CD8-positive, alpha-beta T cell (primary cell): ENCODE measurements at places on chromosomes 1 and 21.

DNA sequence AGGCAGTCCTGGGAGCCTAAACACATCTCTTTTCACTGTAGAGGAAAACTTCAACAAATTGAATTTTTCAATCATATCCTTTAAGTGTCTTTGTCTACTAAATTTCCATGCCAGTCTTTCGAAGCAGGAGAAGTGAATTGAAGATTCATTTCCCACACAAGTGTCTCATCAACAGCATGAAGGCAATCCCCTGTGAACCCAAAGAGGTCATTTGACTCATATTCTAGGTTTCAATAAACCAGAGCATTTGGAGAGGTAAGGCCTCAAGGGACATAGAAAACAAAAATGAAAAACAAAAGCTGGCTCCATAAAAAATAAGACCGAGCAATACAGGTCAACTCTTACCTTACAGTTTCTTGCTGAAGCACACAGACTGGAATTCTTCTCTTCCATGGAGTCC is 94.1 kb upstream of the ATP1B1 start:
- no peak for DNase-seq

GRCh38 chr21:36297938-36298572 is 21.9 kb upstream of the MORC3 start:
- DNase-seq, result peak; percentile 61

- DNase-seq, result no peak
Observed at GRCh38 chr21:32597205-32597604, 11.9 kb upstream of the TCP10L start.

DNA sequence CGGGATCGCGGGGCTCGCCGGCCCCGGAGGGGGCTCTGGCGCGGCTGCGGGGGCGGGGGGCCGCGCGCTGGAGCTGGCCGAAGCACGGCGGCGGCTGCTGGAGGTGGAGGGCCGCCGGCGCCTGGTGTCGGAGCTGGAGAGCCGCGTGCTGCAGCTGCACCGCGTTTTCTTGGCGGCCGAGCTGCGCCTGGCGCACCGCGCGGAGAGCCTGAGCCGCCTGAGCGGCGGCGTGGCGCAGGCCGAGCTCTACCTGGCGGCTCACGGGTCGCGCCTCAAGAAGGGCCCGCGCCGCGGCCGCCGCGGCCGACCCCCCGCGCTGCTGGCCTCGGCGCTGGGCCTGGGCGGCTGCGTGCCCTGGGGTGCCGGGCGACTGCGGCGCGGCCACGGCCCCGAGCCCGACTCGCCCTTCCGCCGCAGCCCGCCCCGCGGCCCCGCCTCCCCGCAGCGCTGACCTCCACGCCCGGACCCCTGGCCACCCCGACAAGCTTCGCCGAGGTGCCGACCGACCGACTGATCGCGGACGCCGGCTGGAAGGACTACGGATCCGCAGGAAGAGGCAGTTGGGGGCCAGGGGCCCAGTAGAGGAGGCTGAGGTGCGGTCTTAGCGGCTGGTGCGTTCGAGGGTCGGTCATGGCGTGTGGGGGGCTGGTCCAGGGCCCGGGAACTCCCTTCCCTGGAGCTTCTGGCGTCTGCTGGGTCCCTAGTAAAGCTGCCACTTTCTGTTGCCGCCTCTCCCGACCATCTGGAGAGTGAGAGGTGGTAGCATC is 711 bp downstream of the TRNP1 start:
- no peak for DNase-seq

GRCh38 chr1:38272515-38272914 is 225.9 kb upstream of the POU3F1 start:
- DNase-seq, result no peak

- DNase-seq, result no peak
Observed at GRCh38 chr1:29550119-29550841, 314.0 kb downstream of the PTPRU start.

- DNase-seq, result no peak
Observed at GRCh38 chr1:30054126-30054525, 669.3 kb downstream of the MATN1 start.

DNA sequence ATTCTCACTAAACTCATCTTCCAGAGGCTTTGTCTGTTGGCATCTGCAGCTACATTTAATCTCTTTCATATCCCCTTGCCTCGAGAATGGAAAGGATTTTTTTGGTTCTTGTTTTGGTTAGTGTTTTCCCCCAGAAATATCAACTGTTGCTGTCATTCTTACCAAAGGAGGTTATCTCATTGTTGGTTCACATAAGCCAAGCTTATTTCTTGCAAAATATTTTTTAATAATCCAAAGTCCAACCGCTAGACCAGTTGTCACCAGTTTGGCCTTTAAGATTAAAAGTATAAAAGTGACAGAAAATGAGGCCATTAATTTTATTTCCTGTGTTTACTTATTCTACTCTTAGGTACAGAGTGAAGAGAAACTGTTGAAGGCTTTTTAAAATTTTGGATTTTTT is 66.5 kb upstream of the PROX1 start:
- DNase-seq, result no peak

GRCh38 chr1:24857507-24858133 is 72.5 kb downstream of the RUNX3 start:
- DNase-seq, result no peak

GRCh38 chr1:248822148-248823032 is 3.3 kb downstream of the SH3BP5L start:
- DNase-seq, result peak; percentile 9

GRCh38 chr1:169427081-169427641 is at the start of gene CCDC181:
CCDC181 (minus strand) TSS chr1:169427474; CDS start chr1:169424927, 2,547 bp downstream.
- peak; percentile 81 for DNase-seq

GRCh38 chr1:97824200-97824599 is 96.6 kb downstream of the DPYD start:
- no peak for DNase-seq

DNA sequence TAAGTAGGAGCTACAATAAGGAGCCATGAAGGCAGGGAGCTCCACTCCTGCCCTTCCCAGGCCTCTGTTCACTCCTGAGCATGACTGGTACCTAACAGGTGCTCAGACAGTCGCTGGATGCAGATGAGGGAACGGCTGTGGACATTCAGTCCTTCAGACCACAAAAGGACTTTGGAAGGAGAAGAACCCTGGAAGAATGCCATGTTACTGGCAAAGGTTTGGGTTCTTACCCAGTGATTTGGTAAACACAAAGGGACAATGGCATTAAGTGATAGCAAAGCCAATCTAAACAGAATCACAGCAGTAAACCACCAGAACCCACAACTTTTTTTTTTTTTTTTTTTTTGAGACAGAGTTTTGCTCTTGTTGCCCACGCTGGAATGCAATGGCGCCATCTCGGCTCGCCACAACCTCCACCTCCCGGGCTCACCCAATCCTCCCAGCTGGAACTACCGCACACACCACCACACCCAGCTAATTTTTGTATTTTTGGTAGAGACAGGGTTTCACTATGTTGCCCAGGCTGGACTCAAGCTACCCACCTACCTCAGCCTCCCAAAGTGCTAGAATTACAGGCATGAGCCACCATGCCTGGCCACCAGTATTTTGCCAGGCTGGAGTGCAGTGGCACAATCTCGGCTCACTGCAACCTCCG is 7.5 kb upstream of the CBR3 start:
- DNase-seq, result no peak

DNA sequence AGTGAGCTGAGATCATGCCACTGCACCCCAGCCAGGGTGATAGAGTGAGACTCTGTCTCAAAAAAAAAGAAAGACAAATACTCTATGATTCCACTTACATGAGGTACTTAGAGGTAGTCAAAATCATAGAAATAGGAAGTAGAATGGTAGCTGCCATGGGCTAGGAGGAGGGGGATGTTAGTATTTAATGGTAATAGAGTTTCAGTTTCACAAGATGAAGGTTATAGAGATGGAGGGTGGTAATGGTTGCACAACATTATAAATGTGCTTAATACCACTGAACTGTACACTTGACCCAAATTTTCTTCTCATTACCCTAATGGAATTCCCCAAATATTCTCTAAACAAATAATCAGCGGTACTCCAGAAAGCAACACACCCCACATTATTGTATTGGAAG is 12.8 kb downstream of the EIF2B3 start:
- no peak for DNase-seq

DNA sequence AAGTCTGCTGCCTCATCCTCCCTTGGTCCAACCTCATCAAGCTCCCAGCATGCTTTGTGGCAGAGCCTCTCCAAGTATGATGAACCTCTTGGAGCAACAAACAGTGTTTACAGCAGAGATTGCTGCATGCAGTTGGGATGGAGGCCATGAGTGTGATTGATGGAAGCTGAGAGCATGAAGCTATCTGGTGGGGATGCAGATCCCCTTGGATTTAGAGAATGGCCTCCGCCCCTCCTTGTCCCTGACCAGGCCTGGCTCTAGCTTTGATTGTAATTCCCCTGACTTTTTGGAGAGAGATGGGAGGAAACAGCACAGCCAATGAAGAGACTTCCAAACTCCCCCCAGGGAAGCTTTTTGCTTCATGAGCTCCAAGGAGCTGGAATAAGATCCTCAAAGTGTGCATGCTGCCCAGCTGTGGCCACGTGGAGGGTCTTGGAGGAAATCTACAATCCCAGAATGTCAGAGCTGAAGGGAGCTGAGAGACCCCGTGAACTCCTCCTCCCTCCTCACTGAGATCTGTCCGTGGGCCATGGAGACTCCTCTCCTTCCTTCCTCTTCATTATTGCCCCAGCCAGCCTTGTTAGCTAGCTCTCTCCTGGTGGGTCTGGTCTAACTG is 165.3 kb upstream of the USP24 start:
- no peak for DNase-seq

GRCh38 chr1:211633524-211633846 is 41.9 kb downstream of the NEK2 start:
- DNase-seq, result no peak

DNA sequence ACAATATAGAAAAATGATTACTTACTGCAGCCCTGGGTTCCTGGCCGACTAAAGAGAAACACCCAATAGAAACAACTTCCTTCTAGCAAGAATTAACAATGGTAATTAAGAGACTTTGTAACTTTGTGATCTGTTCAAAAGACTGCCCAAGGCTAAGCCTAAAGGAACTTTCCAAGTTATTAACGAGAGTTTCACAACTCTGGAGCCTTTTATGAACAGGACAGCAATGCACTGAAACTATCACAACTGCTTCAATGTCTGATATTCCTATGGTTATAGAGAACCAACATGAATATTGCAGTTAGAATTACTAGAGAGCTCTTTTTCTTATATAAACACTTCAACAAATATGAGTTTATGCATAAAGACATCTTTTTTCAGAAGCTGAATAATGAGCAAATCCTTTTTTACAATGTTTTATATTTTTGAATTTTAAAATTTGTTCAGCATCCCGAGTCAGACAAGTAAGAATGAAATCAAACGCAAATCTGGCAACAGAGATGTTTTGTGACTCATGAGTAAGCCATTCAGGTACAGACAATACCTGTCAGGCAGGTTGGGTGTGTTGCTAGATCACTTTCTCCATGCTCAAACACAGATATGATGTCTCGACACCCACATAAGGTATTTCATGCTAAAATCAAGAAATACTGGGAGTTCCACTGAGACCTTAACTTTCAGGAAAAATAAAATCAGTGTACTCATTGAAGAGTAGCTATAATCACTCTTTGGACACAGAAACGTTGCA is 22.2 kb upstream of the KCNJ15 start:
- DNase-seq, result no peak

DNA sequence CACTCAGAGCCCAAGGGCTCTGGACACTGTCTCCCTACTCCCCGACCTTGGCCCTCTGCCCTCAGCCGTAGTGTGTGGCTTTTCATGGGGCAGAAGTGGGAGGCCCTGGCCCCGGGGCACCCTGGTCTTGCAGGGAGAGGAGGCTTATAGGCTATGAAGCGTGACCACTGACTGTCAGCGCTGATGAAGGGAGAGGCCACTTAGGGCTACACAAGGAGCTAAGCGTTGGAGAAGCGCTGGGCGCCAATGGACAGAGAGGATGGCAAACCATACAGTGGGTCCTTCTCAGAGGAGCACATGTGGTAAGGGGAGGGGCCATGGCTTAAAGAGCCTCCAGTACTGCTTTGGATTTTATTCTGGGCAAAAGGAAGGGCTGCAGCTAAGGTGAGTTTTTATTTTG is 7.9 kb downstream of the CRABP2 start:
- DNase-seq, result no peak

GRCh38 chr1:25011275-25011674 is 81.2 kb upstream of the RUNX3 start:
- no peak for DNase-seq

DNA sequence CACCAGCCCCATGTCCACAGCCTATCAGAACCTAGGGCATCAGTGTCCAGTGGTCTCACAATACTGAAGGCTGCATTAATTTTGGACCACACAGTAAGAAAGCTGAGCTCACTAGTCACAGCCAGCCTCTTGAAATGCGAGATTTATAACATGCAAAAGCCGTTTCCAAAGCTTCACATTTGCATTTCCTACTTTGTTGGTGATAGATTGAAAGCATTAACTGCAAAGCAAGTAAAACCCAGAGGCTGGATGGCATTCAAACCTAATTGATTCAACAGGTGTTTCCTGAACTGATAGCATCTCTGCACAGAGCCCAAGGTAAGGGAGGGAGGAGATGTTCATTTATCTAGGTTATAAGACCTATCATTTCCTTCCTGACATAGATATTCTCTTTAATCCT is 410.1 kb downstream of the OMA1 start:
- DNase-seq, result no peak

- DNase-seq, result no peak
Observed at GRCh38 chr1:186502087-186502486, 41.2 kb upstream of the PDC start.

GRCh38 chr1:234722270-234722704 is 112.3 kb upstream of the IRF2BP2 start:
- no peak for DNase-seq

DNA sequence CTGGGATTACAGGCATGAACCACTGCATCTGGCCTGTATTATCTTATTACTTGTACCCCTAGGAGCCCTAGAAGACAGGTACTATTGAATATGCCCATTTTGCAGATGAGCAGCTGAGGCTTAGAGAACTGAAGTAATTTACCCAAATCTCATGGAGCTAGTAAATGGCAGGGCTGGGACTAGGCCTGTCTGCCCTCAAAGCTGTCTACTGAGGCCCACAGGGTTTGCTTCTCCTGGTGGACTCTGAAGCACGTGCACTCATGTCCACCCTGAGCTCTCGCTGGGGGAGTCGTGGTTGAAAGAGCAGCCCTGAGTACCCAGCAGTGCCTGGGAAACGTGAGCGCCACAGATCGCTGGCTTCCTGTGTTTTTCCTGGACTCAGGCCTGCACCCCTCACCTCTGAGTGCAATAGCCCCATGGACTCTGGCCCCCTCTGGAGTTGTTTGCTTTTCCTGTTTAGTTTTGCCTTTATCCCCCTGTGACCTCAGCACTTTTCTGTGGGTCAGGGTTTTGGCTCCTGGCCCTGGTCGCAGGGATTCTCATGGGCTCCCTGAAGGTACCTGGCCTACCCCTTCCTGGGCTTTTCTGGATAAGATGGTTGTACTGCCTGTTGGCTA is 52.4 kb downstream of the ARHGEF10L start:
- DNase-seq, result no peak

DNA sequence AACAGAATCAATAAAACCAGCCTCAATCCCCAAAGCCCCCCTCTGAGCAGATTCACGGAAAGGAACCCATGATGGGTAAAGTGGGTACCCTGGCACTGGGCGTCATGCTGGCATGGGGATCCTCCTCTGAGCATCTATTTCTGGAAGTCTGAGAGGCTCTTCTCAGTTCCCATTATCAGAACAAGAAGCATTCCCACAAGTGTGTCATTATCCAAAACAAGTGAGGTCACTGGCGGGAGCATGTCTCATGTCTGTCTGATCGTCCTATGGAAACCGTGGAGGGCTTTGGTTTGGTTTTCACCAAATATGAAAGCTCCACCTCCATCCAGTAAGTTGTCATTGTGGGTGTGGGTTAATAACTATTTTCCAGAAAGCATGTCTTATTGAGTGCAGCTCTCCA is 70.7 kb downstream of the PGM1 start:
- no peak for DNase-seq

- DNase-seq, result no peak
Observed at GRCh38 chr1:111470596-111470995, 3.2 kb upstream of the C1orf162 start.

- DNase-seq, result no peak
Observed at GRCh38 chr1:247218121-247218651, 37.7 kb upstream of the VN1R5 start.
